Stimulated activated CD8-positive, alpha-beta memory T cell treated with anti-CD3 and anti-CD28 coated beads, Interleukin-15, amount 100 ng/mL, for 1 hour (primary cell): ENCODE measurements at places on chromosomes 13 and 19.

DNA sequence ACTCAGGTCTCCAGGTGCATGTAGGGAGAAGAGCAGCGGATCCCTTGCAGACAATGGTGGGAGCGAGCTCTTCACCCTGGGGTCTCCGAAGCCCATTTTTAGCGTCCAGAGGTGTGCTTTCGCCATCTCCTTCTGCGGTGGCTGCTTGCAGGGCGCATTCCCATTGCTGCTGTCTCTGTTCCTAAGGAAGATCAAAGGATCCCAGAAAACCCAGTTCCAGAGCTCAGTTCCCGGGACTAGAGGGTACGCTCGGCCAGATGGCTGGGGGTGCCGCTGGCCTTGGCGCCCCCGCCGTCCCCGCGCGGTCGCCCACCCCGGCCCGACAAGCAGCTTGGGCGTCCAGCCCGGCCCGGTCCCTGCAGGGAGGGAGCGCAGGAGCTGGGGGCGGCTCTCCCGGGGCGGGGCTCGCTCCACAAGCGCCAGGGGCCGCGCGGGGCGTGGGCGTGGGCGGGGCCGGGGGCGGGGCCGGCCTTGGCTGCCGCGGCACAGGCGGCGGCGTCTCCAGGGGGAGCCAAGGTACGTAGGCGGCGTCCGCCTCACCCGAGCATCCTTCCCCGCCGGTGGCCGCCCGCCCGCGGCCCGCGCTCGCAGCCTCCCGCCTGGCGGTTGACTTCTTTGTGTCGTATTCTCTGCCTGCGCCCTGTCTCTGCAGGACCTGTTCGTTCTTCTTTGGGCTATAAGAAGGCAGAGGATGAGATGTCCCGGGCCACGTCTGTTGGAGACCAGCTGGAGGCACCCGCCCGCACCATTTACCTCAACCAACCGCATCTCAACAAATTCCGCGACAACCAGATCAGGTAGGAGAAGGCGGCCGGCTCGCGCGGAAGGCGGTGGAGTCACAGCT, 96.8 kb downstream of the ATP8A2 start:
- no peak for DNase-seq

GRCh38 chr13:41054212-41054877, 7.0 kb upstream of the WBP4 start:
- peak; percentile 8 for DNase-seq

DNA sequence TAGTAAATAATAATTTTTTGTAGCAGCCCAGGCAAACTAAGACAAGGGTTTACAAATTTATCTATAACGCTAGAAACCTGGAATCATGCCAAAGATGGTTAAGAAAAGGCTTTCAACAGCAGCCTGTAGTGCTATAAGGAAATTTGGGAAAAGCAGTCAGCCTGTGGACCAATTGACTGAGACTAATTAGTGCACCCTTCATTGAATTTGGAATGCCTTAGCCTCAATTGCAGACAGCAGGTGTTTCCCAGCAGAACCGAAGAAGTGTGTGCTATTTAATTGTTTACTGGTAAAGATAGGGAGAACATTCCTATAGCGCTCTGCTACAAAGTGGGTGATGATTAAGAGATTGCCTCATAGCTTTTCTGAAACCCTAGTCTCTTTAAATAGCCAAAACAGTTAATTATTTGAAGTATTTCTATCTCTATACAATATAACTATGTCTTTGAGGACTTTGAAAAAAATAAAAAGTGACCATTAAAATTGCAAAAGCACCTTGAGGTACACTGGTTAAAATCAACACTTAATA, 1884.3 kb upstream of the PCDH20 start:
- DNase-seq, result no peak

GRCh38 chr19:6362351-6362801, 1.0 kb downstream of the CLPP start:
- no peak for DNase-seq

- DNase-seq, result no peak
Measured at GRCh38 chr19:40576151-40576584, 505 bp upstream of the SHKBP1 start.

GRCh38 chr19:45423033-45423588, 606 bp downstream of the ERCC1 start:
- DNase-seq, result peak; percentile 76

DNA sequence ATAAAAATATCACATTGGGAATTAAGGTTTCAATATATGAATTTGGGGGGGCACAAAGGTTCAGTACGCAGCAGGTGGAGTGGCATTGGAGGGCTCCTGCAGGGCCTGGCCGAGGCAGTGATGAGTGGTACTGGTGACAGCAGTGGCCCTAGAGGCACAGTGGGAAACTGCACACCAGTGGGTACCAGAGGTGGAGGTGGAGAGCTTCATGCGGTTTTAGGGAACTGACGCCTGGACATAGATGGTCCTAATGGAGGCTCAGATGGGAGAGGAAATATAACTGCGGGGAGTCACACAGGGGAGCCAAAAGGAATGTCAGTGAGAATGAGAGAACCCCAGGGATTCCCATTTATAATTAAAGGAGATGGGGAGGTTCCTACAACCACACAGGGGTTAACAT, 156.2 kb downstream of the COG6 start:
- DNase-seq, result no peak

- no peak for DNase-seq
Measured at GRCh38 chr19:18098891-18099622, 1.5 kb downstream of the MAST3 start.

DNA sequence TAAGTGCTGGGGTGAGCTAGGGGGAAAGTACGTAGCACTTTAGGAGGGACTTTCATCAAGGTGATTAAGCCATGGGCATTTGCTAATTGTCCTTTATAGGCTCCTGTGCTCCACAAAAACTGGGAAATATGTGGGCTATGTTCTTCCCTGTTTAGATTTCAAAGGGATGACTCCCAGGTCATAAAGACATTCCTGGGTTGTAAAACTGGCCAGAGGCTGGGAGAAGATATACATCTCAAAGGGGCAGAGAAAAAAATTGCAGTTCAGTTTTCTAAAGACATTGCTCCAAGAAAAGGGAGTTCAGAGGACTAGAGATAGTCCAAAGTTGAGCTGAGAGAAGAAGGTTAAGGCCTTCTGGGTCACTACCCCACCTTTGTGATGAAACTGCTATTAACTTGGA, 204.8 kb downstream of the MYO16 start:
- DNase-seq, result no peak

- no peak for DNase-seq
Measured at GRCh38 chr19:15529774-15530372, 21.5 kb downstream of the CYP4F22 start.

- no peak for DNase-seq
Measured at GRCh38 chr13:48828962-48829411, 146.7 kb upstream of the FNDC3A start.

- DNase-seq, result no peak
Measured at GRCh38 chr19:37309834-37310575, 60.9 kb upstream of the ZNF527 start.

GRCh38 chr19:14495672-14496028, 277 bp downstream of the GIPC1 start:
- DNase-seq, result no peak

DNA sequence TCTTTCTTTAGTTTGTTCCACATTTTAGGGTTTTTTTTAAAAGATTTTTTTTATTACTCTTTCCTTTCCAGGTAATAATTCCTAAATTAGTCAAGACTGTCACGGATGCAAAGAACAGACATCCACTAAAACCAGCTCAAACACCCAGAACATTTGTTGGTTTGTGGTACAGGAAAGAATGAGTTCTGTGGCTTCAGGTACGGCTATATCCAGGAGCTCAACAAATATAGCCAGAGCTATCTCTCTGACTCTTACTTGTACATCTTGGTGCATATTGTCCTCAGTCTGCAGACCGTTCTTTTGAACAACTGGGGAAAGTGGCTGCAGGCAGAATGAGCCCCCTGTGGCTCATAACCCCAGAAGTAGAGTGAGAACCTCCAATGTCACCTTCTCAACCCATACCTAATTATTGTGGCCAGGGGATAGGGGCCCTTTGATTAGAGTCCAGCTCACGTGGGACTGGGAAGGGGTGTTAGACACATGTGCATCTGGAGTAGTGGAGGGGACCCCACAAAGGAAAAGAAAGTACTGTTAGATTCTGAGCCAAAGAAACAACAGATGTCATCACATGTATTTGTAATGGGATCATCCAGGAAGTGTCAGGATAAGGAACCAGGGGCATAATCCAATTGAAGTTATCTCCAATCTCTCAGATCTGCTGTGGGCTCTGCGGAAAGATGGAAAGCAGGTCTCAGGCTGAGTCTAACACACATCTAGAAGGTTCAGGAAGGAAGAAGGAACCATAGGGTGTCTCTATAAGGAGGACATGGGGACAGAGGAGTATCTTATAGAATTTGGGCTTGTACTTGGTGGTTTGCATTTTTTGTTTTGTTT, 1.9 kb upstream of the ZNF358 start:
- DNase-seq, result no peak

DNA sequence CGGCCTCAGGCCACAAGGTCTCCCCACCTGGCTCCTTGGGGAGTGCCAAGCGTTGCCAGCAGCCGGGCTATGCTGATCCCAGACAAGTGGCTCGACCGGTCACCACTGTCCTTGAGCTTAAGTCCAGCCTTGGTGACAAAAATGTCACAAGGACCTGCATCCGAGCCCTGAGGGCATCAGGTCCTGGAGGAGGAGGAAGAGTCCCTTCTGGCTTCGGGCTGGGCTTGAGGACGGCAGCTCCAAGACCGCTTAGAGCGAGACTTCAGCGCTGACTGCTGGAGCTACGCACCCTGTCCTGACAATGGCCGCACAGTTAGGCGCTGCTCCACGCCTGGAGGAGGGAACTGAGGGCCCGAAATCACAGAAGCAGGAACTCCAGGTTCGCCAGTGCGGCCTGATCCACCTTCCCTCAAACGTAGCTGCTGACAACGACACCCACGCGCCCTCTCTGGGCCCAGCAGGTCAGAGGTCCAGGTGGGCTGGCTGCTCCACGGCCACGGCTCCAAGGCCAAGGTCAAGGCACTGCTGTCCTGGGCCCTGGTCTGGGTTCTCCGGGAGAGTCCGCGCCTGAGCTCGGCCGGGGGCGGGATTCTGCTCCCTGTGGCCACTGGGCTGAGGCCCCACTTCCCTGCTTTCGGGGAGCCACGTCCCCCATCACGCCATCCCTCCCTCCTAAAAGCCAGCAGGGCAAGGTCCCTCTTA, 7.0 kb downstream of the SBNO2 start:
- DNase-seq, result no peak

DNA sequence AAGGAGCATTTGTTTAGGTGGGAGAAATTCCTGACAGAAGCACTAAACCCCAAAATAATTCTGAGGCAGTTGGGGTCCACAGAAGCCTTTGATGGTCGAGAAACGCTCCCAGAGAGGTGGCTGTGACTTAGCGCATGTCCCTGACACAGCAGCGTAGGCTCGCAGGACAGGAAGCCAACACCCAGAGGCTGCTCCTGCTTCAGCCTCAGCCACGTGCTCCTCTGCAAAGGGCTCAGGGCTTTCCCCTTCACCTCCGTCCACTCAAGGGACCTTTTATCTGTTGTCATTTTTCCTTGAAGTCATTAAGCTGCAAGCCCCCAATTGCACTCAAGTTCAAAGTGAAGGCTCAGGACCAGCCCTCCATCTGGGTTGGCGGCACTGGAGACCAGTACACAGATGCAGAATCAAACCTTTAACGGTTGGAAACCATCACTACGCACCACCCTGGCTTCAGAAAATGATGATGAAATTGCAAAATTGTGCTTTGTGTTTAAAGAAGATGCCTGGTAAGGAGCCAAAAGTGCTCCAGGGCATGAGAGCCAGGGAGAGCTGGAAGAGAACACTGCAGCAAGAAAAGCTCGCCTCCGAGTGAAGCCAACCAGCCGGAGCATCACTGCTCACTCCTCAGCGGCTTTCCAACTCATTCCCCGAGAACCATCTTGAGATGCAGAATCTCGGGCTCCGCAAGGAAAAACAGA, 219.6 kb downstream of the RAP2A start:
- no peak for DNase-seq

GRCh38 chr13:79660361-79660760, 179.4 kb downstream of the NDFIP2 start:
- DNase-seq, result no peak

DNA sequence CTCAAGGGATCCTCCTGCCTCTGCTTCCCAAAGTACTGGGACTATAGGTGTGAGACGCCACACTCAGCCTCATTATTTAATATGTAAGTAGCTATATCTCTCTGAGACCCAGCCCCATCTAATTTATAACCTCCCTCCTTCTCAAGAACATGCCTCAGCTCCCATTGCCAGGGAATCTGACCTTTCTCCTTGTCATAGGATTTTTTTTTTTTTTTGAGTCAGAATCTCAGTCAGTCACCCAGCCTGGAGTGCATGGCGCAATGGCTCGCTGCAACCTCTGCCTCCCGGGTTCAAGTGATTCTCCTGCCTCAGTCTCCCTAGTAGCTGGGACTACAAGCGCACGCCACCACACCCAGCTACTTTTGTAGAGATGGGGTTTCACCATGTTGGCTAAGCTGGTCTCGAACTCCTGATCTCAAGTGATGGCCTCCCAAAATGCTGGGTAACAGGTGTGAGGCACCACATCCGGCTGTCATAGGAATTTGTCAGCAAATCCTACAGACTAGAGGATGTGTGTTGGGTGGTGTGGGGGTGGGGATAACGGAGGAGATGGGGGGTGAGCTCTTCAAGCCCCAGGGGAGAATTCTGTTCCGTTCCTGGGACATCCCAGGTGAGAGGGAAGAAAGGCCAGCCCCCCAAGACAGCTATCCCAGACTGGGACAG, 5.1 kb upstream of the EPS8L1 start:
- DNase-seq, result no peak

- DNase-seq, result no peak
Measured at GRCh38 chr13:27043013-27043412, 128.6 kb downstream of the USP12 start.

- DNase-seq, result no peak
Measured at GRCh38 chr19:50639121-50640112, at the start of gene SYT3. TSS of gene SYT3 (minus strand) at chr19:50639881. CDS start at chr19:50637411, 2,470 bp downstream.

- DNase-seq, result no peak
Measured at GRCh38 chr13:41213919-41214318, 19.6 kb upstream of the KBTBD7 start.

- DNase-seq, result no peak
Measured at GRCh38 chr13:98206946-98207345, 29.9 kb upstream of the RNF113B start.

- no peak for DNase-seq
Measured at GRCh38 chr13:28843639-28844038, 23.5 kb downstream of the MTUS2 start.

GRCh38 chr19:10155839-10156238, 36.1 kb upstream of the EIF3G start:
- no peak for DNase-seq

DNA sequence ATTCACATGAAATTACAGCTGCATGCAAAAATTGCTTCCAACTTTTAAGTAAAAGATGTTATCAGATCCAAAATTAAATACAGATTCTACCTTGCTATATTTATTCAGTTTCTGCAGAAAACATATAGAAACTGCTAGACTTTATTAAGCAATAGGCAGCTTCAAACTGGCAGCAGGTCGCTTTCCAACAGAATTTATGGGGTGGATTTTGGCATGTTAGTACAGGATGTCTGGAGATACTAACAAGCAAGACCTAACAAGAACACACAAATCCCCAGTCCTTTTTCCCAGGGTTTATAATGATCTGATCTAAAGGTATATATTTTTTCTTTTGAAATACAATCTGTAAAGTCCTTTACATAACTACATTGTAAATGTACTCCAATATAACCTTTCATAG, 27.5 kb downstream of the TBC1D4 start:
- no peak for DNase-seq

- peak; percentile 49 for DNase-seq
Measured at GRCh38 chr19:46009530-46010510, 13.0 kb downstream of the PGLYRP1 start.

- no peak for DNase-seq
Measured at GRCh38 chr19:50000841-50001557, 24.2 kb downstream of the VRK3 start.
